ENCODE measurements at places on chromosomes 7 and 10.

- DNase-seq: peak; percentile 91
Observed at GRCh38 chr10:124703778-124704427, 40.3 kb downstream of the FAM53B start.

- no peak for DNase-seq
Observed at GRCh38 chr7:2405601-2406345, 2.4 kb downstream of the CHST12 start.

GRCh38 chr7:48074204-48074654 lies 14.8 kb upstream of the UPP1 start:
- no peak for DNase-seq

DNA sequence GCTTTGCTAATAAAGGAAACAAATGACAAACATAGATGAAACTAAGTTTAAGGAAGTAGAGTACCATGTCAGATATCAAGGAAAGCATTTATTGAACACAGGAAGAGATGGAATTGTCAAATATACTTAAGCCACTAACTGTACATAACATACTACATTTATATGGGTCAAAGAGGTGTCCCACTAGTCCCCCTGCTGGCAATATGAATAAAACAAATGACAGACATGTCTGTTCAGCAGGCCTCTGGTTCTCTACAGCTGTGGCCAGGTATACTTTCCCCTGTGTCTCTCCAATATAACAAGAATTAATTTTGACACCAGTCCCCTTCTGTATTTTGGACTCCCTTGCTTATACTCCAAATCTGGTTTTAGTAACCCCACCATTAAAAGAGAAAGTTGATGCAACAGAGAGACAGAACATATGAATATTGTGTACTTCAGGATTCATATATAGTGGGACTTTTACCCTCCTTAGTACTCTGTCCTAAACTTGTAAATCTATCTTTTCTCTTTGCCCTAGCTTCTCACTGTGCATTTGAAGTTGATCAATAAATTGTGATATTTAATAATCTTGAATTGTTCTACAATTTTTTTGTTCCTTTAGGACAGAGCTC lies 42.9 kb downstream of the CD36 start:
- no peak for DNase-seq

GRCh38 chr7:12130609-12131008 lies 80.5 kb upstream of the TMEM106B start:
- no peak for DNase-seq

DNA sequence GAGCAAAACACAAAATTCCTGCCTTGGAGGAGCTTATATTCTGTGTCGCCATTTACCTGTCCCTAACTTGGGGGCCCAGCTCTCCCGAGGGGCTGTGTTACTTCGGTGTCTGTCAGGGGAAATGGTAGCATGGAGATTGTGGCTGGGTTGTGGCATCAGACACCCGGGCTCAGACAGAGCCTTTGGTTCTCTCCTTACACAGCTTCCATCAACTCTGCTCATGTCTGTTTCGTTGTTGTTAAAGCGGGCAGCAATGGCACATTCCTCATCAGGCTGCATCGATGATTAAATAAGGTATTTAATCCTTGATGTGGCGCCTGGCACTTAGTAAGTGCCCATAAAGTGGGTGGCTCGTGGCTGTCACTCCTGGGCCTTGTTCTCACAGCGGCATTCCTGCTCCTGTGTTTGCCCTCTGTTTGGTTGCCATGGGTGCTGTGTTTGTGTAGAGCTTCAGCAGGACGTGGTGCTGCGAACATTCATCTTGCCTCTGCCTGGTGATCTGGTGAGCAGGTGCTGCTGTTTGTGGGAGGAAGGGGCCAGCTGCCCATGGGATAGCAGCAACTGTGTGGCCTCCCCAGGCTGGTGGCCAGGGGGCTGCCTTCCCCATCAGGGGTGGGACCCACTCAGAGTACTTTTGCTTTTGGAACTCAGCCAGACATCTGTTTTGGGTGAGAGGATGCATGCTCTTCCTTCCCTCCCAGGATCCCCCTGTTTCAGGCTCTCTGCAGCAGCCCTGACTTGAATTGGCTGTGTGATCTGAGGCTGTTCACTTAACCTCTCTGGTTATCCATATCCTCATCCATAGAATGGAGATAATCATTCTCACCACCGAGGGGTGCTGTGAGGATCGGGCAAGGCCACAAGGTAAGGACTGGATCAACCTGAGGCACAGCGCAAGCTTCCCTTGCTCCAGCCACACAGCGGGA lies 207.2 kb upstream of the SVIL start:
- peak; percentile 33 for DNase-seq

GRCh38 chr7:48084727-48085432 lies 4.2 kb upstream of the UPP1 start:
- DNase-seq: peak; percentile 78

DNA sequence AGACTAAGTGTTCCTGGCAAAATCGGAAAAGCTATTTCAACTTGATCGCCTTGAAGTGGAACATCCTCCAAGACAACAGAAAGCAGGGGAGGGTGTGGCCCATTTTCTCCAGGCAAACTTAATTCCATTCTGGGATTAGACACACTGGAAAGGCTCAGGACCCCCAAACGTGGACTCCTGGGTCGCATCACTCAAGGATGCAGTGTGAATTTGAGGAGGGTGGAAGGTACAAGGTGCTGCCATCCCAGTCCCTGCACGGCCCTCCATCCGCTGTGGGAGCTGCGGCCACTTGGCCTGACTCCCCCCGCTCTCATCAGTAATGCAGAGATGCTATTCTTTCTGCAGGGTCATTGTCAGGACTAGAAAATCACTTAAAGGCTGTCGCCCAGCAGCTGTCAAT lies 2.4 kb downstream of the CNPY1 start:
- no peak for DNase-seq

GRCh38 chr10:4717670-4718069 lies 108.3 kb upstream of the AKR1E2 start:
- DNase-seq: no peak

- DNase-seq: no peak
Observed at GRCh38 chr7:123367484-123368122, 166.8 kb downstream of the IQUB start.

GRCh38 chr10:121597504-121598262 lies 561 bp downstream of the FGFR2 start:
- DNase-seq: peak; percentile 43

DNA sequence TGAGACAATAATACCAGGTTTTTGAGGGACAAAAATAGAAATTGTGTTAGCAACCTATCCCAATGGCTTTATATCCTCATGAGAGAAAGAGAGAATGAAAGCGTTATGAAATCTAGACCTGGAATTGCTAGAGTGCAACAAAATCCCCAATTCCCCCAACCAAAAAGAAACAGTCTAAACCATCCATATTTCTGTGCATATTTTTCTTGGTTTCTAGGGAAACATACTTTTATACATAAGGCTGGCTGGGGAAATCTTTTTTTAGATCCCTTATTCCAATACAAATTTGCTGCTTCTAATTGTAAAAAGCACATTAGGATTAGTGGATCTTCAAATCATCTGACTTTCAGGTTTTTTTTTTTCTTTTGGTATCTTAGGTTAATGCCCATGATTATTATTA lies 277.0 kb upstream of the SEMA3A start:
- no peak for DNase-seq

- DNase-seq: no peak
Observed at GRCh38 chr7:20302891-20303290, 27.8 kb upstream of the ITGB8 start.

GRCh38 chr10:14838582-14839304 lies 637 bp downstream of the HSPA14 start:
- DNase-seq: peak; percentile 64

DNA sequence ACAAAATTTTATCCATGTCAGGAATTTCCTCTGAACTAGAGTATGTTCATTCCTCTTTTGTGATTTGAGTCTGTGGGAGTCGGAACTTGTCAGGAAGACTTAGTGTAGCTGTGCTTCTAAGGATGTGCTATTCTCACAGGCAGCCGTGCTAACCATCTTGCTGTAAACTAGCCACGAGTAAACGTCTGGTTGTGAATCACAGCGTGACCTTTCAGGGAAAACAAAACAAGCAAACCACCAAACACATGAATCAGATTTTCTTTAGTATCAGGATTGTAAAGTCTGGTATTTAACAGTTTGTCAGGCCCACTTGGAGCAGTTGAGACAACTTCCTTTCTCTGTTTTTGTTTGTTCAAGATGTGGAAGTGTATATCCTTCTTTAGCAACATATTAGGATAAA lies 32.0 kb downstream of the AUTS2 start:
- peak; percentile 22 for DNase-seq

Data from ovary (tissue), 10 donors.